ENCODE measurements at places on chromosomes 1 and 21. TPM values are rescaled to one million over a fixed set of nuclear protein-coding genes. Genes with fewer than 3 reads are reported as not detected.
A peak's percentile ranks its signal among the peaks of the same experiment; 100 is the strongest.

GRCh38 chr1:66013371-66013770, 220.7 kb downstream of the PDE4B start:
- no peaks in the 10 kb centered on the region for H3K27me3 ChIP-seq
- no peak for DNase-seq
- H3K4me1 ChIP-seq = no peaks in the 10 kb centered on the region
- no peak overlapping the region for H3K27ac ChIP-seq

DNA sequence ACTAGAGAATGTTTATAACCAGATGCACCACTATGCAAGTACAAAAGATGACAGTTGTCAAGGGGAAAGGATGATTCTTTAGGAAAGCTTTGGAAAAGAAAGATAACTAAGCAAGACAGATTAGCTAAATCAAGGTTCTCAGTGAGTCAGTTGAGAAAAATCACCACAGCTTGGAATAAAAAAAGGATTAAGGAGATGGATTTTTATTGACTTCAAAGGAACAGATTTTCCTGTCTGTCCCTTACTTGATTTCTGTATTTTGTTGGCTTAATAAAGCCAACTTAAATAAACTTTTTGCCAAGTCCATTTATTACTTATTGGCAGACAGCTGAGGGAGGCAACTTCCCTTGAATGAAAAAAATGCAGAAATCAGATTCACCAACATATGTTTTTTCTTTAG, 93.9 kb downstream of the NR5A2 start:
- DNase-seq = no peak
- no peaks in the 10 kb centered on the region for H3K36me3 ChIP-seq
- no peaks in the 10 kb centered on the region for H3K27me3 ChIP-seq
- H3K4me3 ChIP-seq = no peak overlapping the region
- no peaks in the 10 kb centered on the region for H3K4me1 ChIP-seq

GRCh38 chr1:114155706-114156105, 2.0 kb upstream of the SYT6 start:
- peaks cover 66% of the 10 kb centered on the region for H3K27me3 ChIP-seq
- peaks cover 29% of the 10 kb centered on the region for H3K4me1 ChIP-seq
- H3K36me3 ChIP-seq = no peaks in the 10 kb centered on the region
- DNase-seq = no peak
- H3K4me3 ChIP-seq = no peak overlapping the region

The COL6A1 gene
- total RNA-seq = 111 TPM

DNA sequence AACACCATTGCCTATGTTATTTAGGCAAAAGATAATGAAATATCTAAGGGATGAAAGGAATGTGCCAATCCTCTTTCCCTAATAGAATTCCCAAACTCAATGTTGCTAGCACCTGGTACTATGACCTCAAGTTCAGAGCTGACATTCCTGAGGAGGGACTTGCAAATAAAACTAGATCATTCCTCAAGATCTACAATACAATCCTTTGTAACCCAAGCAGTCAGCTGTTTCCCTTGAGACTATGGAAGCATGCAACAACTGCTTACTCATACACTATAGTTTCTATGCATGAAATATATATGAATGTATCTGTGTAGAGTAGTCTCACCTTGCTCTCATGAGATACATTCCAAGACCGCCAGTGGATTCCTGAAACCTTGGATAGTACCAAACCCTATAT, 65.0 kb downstream of the ABL2 start:
- no peak for DNase-seq
- H3K27me3 ChIP-seq = no peaks in the 10 kb centered on the region
- H3K27ac ChIP-seq = no peak overlapping the region
- peaks cover 28% of the 10 kb centered on the region for H3K4me1 ChIP-seq
- H3K36me3 ChIP-seq = no peaks in the 10 kb centered on the region

The KLHL20 gene
- total RNA-seq = 34.6 TPM

GRCh38 chr1:40986328-40986783, 6.9 kb downstream of the CTPS1 start:
- DNase-seq = no peak
- H3K36me3 ChIP-seq = peaks cover 82% of the 10 kb centered on the region
- no peaks in the 10 kb centered on the region for H3K27me3 ChIP-seq
- no peak overlapping the region for H3K27ac ChIP-seq

The OLIG2 gene
- not detected for total RNA-seq

The AMPD1 gene
- total RNA-seq = 0.28 TPM

GRCh38 chr21:19870682-19871081, 1127.5 kb upstream of the NCAM2 start:
- H3K27ac ChIP-seq = no peak overlapping the region
- H3K27me3 ChIP-seq = no peaks in the 10 kb centered on the region

GRCh38 chr1:9838946-9839345, 15.2 kb upstream of the CLSTN1 start:
- no peaks in the 10 kb centered on the region for H3K4me1 ChIP-seq
- no peak overlapping the region for H3K27ac ChIP-seq
- no peaks in the 10 kb centered on the region for H3K27me3 ChIP-seq

DNA sequence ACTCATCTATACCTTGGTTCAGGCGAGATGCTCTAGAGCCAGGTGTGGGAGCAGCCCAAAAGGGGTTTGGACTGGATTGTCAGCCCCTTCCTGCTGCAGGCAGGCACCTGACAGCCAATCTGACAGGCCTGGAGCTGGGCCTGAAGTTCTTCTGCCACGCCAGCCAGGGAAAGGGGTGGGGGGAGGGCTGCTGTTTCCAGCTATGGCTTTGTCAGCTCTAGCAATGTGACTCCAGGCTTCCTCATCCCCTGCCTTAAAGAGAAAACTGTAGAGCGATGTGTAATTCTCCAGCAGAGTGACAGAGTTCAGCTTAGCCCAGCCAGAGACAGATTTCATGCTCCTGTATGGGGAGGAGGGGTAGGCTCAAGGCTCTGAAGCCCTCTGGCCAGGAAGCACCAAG, 30.3 kb downstream of the WNT4 start:
- H3K36me3 ChIP-seq = peaks cover 10% of the 10 kb centered on the region
- no peaks in the 10 kb centered on the region for H3K27me3 ChIP-seq
- H3K4me3 ChIP-seq = no peak overlapping the region
- no peak overlapping the region for H3K27ac ChIP-seq
- DNase-seq = no peak

DNA sequence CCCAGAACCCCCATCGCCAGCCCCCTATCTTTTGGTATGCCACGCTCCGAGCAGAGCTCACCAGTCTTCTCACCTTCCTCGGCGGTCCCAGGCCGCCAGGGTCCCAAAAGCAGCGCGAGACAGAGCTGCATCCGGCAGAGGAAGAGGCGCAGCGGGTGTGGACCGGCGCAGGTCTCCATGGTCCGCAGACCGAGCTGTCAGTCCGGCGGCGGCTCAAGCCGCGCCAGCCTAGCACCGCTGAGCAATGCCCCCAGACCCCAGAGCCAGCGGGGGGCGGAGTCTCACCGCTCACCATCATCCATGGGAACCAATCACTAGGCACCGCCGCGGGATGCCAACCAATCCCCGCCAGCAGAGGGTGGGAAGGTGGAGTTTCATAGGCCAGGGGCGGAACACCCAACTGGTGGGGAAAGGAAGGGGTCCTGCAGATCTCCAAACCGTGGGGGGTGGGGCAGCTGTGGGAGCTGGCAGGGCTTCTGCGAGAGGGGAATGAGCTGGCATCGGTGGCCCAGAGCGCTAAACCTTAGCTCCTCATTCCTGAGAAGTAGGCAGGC, at the start of gene EPHA10:
EPHA10 (minus strand) TSS at position 233 of the 554 bp plus-strand sequence; CDS start at position 179, 54 bp downstream.
- no peaks in the 10 kb centered on the region for H3K36me3 ChIP-seq
- DNase-seq = no peak
- peaks cover 79% of the 10 kb centered on the region for H3K27me3 ChIP-seq
- no peak within 1 kb of the TSS for H3K27ac ChIP-seq

DNA sequence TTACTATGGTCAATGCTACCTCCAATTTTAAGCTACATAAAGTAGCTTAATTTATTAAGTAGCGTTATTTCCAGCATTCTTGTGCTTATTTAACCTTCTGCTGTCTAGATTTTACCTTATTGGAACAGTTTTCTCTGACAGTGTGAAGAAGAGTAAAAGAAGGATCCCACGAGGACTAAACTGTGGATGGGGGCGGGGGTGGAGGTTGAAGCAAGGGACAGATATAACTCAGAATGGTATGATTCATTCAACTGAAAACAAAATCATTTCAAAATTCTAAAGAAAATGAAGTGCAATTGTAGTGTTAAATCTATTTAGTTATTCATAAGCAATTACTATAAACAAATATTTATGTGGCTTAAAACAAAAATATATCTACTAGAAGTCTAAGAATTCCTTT, 11.5 kb upstream of the VAV3 start:
- DNase-seq = no peak
- H3K27ac ChIP-seq = no peak overlapping the region
- H3K4me1 ChIP-seq = peaks cover 8% of the 10 kb centered on the region
- H3K4me3 ChIP-seq = no peak overlapping the region
- no peaks in the 10 kb centered on the region for H3K36me3 ChIP-seq
- no peaks in the 10 kb centered on the region for H3K27me3 ChIP-seq

DNA sequence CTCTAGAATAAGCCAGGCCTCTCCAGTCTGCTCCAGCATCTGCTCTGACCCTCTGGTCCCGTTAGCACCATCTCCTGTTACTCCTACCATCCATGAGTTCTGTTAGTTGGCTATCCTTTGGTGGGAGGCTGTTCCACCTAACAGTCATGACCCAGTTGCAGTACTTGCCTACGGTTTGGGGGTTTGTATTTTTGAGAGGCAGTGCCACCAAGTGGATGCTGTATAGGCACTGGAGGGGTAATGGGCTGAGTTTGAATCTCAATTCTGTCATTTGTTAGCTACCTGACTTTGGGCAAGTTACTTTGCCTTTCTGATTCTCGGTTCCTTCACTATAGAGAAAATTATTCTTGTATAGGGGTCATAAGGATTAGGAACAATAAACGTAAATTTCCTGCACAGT, 12.1 kb upstream of the C8B start:
- H3K27ac ChIP-seq = no peak overlapping the region
- no peak for DNase-seq
- no peak overlapping the region for H3K4me3 ChIP-seq
- H3K27me3 ChIP-seq = no peaks in the 10 kb centered on the region

DNA sequence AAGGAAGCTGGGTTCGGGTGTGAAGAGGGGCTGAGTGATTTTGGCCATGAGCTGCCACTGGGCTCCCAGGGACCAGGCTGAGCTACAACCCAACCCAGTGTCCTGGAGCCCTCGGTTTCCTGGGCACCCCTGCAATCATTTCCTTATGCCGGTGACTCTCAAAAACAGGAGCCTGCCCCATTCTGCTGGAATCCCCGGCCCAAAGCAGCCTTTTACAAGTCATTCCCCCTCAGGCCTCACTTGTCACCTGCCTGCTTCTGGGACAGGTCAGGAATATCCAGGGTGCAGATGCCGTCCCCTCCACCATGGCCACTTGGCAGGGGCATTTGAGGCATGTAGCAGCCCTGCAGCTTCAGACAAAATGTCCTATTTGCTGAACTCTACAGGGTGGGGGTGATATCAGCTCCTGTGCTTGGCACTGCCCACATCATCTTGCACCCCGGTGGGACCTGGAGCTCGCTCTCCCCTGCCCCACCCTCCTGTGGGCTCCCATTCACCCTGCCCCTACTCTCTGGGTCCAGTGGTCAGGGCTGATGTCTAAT, 30.0 kb downstream of the CDK18 start:
- H3K27ac ChIP-seq = no peak overlapping the region
- no peak overlapping the region for H3K4me3 ChIP-seq
- DNase-seq = peak; percentile 46
- H3K4me1 ChIP-seq = peaks cover 23% of the 10 kb centered on the region

Data from spleen (tissue), 13 donors.